ENCODE measurements at places on chromosomes 5 and 9. TPM values are rescaled to one million over a fixed set of nuclear protein-coding genes. Genes with fewer than 3 reads are reported as not detected.

The PCDHGA5 gene
- total RNA-seq, result 1.6 TPM

The FOXI1 gene
- not detected for total RNA-seq

The WNT8A gene
- total RNA-seq, result not detected

The PLAC8L1 gene
- not detected for total RNA-seq

The GLIPR2 gene
- 36.3 TPM for total RNA-seq

The REXO4 gene
- 12.1 TPM for total RNA-seq

The ITGA2 gene
- total RNA-seq, result 39.6 TPM

The PCDHA7 gene
- 0.54 TPM for total RNA-seq

The TOMM5 gene
- total RNA-seq, result 78.9 TPM

The GABRA1 gene
- total RNA-seq, result not detected

The SPINK6 gene
- not detected for total RNA-seq

The LCN6 gene
- not detected for total RNA-seq

The SLC25A2 gene
- 0.39 TPM for total RNA-seq

The FOXD4L4 gene
- total RNA-seq, result 0.43 TPM

The AGXT2 gene
- not detected for total RNA-seq

The HMCN2 gene
- not detected for total RNA-seq

Data from placental epithelial cell (primary cell).